ENCODE measurements at places on chromosomes 11 and 22. TPM values are rescaled to one million over a fixed set of nuclear protein-coding genes. Genes with fewer than 3 reads are reported as not detected.

- no peak for DNase-seq
Measured at GRCh38 chr22:29331213-29331612, 15.7 kb upstream of the RASL10A start.

C11orf16 gene
- total RNA-seq = not detected

TSSK2 gene
- not detected for total RNA-seq

GRCh38 chr11:129408865-129409444, 33.3 kb downstream of the BARX2 start:
- no peak for DNase-seq

PRR33 gene
- not detected for total RNA-seq

MS4A14 gene
- total RNA-seq = not detected

DNA sequence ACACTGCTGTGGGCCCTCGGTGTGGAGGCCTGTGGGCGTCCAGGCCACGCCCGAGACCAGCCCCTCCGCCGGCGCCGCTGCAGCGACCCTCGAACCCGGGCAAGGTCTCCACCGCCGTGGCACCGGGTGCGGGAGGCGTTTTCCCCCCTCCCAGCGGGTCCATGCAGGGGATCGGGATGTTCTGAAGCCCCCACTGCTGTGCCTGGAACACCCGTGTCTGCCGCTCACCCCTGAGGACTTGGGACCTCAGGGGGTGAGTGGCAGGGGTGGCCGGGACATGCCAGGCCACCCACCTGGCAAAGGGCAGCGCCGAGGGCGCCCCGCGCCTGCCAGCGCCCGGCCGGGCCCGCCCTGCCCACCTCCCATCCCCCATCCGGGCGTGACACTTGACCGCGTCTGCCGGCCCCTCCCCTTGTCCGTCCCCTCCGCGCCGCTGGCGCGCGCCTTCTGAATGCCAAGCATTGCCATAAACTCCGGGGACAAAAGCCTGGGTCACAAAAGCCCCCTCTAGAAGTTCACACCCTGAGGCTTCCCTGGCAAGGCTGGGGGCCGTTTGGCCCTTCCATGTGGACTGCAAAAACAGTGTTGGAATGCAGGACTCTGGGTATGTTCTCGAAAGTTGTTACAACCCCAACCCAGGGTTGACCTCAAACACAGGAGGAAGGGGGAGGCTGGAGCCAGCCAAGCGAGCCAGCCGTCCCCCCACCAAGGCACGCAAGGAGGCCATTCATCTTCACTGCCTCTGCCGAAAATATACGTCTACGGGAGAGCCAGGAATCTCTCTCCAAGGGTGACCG, 819 bp upstream of the KCNQ1OT1 start:
- peak; percentile 78 for DNase-seq

All from neural progenitor cell (in vitro differentiated cells).